Lower lobe of right lung (tissue), 2 donors: ENCODE measurements at places on chromosomes 12 and 14. TPM values are rescaled to one million over a fixed set of nuclear protein-coding genes. Genes with fewer than 3 reads are reported as not detected.

KRT78 gene
- total RNA-seq, result not detected

ACSS3 gene
- 32.4 TPM for total RNA-seq

GRCh38 chr12:59027199-59027598, 106.9 kb upstream of the LRIG3 start:
- H3K4me1 ChIP-seq, result no peaks in the 10 kb centered on the region
- H3K4me3 ChIP-seq, result no peak overlapping the region
- no peaks in the 10 kb centered on the region for H3K36me3 ChIP-seq
- no peak for DNase-seq
- no peak overlapping the region for H3K27ac ChIP-seq

GRCh38 chr14:22811722-22812121, 3.5 kb downstream of the SLC7A7 start:
- no peak overlapping the region for H3K27ac ChIP-seq
- no peaks in the 10 kb centered on the region for H3K36me3 ChIP-seq
- peaks cover 16% of the 10 kb centered on the region for H3K4me1 ChIP-seq
- H3K4me3 ChIP-seq, result peak overlapping the region; percentile 50
- H3K27me3 ChIP-seq, result no peaks in the 10 kb centered on the region
- DNase-seq, result no peak

DNA sequence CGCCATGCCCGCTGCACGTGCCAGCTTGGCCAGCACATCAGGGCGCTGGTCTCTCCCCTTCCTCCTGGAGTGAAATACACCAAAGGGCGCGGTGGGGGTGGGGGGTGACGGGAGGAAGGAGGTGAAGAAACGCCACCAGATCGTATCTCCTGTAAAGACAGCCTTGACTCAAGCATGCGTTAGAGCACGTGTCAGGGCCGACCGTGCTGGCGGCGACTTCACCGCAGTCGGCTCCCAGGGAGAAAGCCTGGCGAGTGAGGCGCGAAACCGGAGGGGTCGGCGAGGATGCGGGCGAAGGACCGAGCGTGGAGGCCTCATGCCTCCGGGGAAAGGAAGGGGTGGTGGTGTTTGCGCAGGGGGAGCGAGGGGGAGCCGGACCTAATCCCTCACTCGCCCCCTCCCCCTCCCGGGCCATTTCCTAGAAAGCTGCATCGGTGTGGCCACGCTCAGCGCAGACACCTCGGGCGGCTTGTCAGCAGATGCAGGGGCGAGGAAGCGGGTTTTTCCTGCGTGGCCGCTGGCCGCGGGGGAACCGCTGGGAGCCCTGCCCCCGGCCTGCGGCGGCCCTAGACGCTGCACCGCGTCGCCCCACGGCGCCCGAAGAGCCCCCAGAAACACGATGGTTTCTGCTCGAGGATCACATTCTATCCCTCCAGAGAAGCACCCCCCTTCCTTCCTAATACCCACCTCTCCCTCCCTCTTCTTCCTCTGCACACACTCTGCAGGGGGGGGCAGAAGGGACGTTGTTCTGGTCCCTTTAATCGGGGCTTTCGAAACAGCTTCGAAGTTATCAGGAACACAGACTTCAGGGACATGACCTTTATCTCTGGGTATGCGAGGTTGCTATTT, 914 bp upstream of the CCND2 start:
- peaks cover 76% of the 10 kb centered on the region for H3K4me1 ChIP-seq
- H3K27ac ChIP-seq, result peak overlapping the region; percentile 87
- peaks cover 3% of the 10 kb centered on the region for H3K36me3 ChIP-seq
- peak; percentile 69 for DNase-seq

DNA sequence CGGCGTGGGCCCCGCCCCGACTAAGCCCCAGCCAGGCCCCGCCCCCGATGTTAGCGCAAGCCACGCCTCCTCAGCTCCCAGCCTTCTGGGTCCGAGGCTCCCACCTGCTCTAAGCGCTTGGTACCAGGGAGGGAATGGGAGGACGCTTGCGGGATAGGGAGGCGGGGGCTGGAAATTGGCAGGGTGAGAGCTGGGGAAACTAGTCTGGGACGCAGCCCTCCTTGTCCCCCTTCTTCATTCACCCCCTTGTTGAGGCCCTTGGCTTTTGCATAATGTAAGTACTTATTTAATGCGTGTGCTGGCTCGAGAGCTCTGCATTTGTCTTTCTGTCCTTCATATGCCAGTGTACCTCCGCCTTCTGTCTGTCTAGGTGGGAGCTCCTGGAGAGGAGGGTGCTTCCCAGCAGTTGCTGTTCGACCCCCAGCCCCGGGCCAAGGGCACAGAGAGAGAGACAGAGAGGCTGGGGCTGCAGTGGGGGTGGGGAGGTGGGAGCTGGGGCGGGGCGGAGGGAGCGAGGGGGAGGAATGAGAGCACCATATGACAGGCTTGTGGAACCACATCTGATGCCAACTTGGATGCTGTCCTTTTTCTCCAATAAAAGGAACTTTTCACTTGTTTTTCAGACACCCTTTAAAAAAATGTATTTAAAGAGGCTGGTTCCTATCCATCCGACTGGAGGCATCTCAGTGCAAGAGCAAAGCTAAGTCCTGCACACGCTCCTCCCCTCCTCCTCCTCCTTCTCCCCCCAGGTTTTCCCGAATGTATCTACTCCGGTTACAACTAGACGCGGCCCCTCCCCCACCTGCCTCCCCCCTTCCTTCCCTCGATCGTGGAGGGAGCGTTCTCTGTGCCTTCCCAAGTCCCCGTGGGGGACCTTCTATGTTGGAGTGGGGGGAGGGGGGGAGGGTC, 25.6 kb upstream of the MAP1LC3B2 start:
- H3K27ac ChIP-seq, result peak overlapping the region; percentile 32
- peaks cover 20% of the 10 kb centered on the region for H3K4me1 ChIP-seq
- no peaks in the 10 kb centered on the region for H3K36me3 ChIP-seq
- H3K4me3 ChIP-seq, result peak overlapping the region; percentile 54

DNA sequence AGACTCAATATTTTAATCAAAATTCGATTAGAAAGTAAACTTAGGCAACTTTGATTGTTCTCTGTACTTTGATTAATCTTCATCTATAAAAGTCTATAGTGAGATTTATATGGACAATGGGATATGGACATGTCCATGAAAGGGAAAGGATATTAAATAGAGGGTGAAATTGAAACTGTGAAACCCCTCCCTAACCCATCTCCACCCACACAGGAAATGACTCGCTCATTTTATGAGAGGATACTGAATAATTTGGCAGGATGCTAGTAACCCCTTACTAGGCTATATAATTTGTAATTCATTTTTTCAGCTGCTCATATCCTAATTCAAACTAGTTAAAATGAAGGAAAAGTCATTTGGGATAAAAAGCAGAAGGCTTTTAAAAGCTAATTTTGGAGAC, 328.0 kb upstream of the ATP2B1 start:
- DNase-seq, result no peak
- no peaks in the 10 kb centered on the region for H3K4me1 ChIP-seq
- H3K4me3 ChIP-seq, result no peak overlapping the region
- H3K27me3 ChIP-seq, result no peaks in the 10 kb centered on the region
